ENCODE measurements at places on chromosomes 2 and 18. TPM values are rescaled to one million over a fixed set of nuclear protein-coding genes. Genes with fewer than 3 reads are reported as not detected.

The CXCR4 gene
- 1.0 TPM for total RNA-seq

The ABCG5 gene
- total RNA-seq = not detected

The MREG gene
- total RNA-seq = 4.0 TPM

The HEATR5B gene
- 6.7 TPM for total RNA-seq

The MYOM1 gene
- 0.31 TPM for total RNA-seq

The ACMSD gene
- total RNA-seq = not detected

The SCG2 gene
- 0.94 TPM for total RNA-seq

The HADHA gene
- total RNA-seq = 119 TPM

The TSPYL6 gene
- not detected for total RNA-seq

The CFAP65 gene
- total RNA-seq = 0.17 TPM

The CCBE1 gene
- 9.8 TPM for total RNA-seq

The CLEC4F gene
- total RNA-seq = not detected

The SERPINB10 gene
- not detected for total RNA-seq

The KCMF1 gene
- 131 TPM for total RNA-seq

The GALNT14 gene
- total RNA-seq = 43.5 TPM

The MARCO gene
- not detected for total RNA-seq

The SCN2A gene
- not detected for total RNA-seq

The FOXI3 gene
- 0.06 TPM for total RNA-seq

The OSBPL1A gene
- 20.4 TPM for total RNA-seq

The ITPRID2 gene
- total RNA-seq = 51.2 TPM

The FMNL2 gene
- 31.2 TPM for total RNA-seq

The SLC11A1 gene
- total RNA-seq = 0.21 TPM

The LINC00305 gene
- total RNA-seq = not detected

The ST6GAL2 gene
- total RNA-seq = 13.1 TPM

The PIEZO2 gene
- 0.53 TPM for total RNA-seq

The EFHD1 gene
- total RNA-seq = 4.7 TPM

The RUFY4 gene
- not detected for total RNA-seq

The MRPL33 gene
- 497 TPM for total RNA-seq

The GALR1 gene
- not detected for total RNA-seq

The APCDD1 gene
- 0.06 TPM for total RNA-seq

The TEKT4 gene
- not detected for total RNA-seq

The NGEF gene
- total RNA-seq = 13.0 TPM

The UGT1A6 gene
- total RNA-seq = 0.72 TPM

The GPBAR1 gene
- 0.28 TPM for total RNA-seq

The PSTPIP2 gene
- 0.29 TPM for total RNA-seq

The REG3G gene
- total RNA-seq = not detected

The OSR1 gene
- 9.7 TPM for total RNA-seq

The RNF25 gene
- 51.5 TPM for total RNA-seq

The CNDP1 gene
- not detected for total RNA-seq

The IKZF2 gene
- 0.29 TPM for total RNA-seq

The CCDC195 gene
- total RNA-seq = not detected

The HMSD gene
- total RNA-seq = not detected

The TGFBRAP1 gene
- total RNA-seq = 15.3 TPM

The KIAA2012 gene
- not detected for total RNA-seq

Measured in A549 treated with AZD2906 at 1 μM for 4 hours (cell line).